ENCODE measurements at places on chromosomes 7 and 10. TPM values are rescaled to one million over a fixed set of nuclear protein-coding genes. Genes with fewer than 3 reads are reported as not detected.

- DNase-seq, result no peak
Measured at GRCh38 chr10:98855403-98856189, 380.1 kb downstream of the HPSE2 start.

DNA sequence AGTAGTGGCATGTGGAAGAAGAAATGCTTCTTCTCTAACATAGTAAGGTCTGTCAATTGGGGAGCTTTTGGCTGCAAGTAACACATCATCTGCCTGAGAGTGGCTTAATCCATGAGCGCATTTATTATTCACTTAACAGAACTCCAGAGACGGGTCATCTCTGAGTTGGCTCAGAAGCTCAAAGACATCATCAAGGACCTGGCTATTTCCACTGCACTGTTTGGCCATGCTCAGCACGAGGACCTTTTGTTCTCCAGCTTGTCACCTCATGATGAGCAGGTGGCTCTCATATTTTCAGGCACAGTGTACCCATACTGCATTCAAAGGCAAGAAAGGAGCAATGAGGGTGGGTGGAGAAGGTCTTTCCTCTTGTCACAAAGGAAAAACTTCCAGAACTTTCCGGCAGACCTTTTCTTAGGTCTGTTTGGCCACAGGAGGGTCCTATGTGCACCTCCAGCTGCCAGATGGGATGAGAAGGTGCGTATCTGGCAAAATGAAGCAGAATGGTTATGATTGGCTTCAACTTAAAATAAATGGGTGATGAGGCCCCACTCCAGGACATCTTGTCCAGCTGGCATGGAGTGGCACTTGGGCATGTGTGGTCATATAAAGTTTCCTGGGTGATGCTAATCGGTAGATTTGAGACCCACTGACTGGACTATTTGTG, 55.6 kb upstream of the SHH start:
- DNase-seq, result no peak

- DNase-seq, result no peak
Measured at GRCh38 chr7:1410992-1411391, 48.3 kb downstream of the MICALL2 start.

DNA sequence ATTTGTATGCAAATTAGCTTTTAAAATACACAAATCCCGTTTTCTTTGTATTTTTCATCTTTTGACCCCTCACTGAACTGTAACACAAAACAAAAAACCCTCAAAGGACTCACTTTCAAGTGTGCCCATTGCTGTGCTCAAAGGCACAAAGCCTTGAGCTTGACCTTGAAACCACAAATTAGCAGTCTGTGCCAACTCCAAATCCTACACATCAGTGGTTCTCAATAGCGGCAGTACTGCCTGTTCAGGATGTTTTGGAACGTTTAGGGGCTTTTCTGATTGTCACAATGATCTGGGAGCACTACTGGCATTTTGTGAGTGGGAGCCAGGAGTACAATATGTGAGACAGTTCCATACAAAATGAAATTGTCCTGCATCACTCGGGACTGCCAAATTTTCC, 55.5 kb downstream of the KDM7A start:
- no peak for DNase-seq

GRCh38 chr7:55573234-55573900, 1.1 kb upstream of the VOPP1 start:
- DNase-seq, result no peak

GRCh38 chr10:96651998-96652431, 65.2 kb upstream of the TM9SF3 start:
- DNase-seq, result no peak

DNA sequence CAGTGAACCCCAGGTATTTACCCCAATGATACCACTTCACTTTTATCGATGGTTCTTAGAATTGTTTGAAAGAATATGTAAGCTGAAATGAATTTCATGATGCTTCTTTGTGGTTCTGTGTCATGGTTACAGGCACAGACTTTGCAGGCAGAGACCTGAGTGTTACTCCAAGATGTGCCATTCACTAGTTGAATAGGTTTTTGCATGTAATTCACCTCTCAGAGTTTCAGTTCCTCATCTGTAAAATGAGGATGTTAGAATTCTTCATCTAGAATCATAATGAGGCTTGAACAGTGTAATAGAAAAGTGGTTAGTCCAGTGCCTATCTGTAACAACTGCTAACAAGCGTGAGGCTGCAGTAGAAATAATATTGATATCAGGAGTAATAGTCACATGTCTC, 54.6 kb downstream of the VSTM2A start:
- no peak for DNase-seq

- DNase-seq, result no peak
Measured at GRCh38 chr7:84379446-84379845, 184.9 kb upstream of the SEMA3A start.

- DNase-seq, result no peak
Measured at GRCh38 chr10:74293686-74294371, 142.8 kb downstream of the ADK start.

DNA sequence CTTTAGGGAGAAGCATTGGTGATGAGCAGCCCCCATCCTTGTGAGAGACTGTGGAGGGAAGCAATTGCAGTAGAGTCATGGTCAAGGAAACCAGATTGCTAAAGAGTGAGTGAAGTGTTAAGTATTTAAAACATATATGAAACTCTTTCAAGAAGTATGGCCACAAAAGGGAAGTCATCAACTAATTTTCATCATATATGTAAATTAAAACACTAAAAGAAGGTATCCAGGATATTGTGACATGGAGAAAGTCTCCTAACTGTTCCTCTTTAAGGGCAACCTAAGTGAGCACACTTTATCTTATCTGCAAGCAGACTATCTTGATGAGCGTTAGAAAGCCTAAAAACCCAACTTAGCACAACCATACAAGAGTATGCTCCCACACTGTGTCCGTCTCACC, 69.7 kb downstream of the CD36 start:
- DNase-seq, result no peak

DNA sequence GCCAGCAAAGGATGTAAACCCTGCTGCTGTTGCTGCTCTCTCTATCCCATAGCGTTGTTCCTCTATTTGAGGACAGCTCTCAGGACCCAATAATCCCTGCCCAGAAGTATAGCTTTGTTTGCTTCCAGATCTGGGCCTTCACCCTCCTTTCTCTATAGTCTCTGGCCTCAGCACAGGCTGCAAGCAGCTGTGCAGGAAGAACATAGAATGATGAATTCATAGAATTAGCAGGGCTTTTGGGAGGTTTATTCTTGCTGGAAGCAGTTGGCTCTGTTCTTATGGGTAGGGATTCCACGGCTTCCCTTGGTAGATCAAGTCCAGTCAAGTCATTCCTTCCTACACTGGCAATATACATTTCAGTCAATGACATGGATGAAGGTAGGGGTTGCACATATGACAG, 354.7 kb downstream of the HPSE2 start:
- no peak for DNase-seq

DNA sequence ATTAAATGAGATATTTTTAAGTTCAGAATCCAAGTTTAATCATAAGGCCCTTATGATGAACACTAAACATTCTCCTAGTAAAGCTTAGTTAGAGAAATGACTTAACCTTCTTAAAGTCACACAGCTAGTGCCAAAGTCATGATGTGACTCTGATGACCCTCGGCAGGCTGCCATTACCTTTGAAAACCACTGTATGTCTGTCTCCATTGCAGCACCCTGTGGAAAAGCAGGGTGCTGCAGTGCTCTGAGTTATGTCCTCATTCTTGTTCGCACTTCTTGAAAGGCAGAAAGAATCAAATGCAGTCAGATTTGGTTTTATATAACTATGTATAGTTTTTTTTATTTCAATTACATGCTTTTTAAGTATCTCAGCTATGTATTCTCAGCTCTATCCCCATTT, 105.0 kb downstream of the PHTF2 start:
- DNase-seq, result no peak

- DNase-seq, result no peak
Measured at GRCh38 chr10:62779487-62780248, 24.9 kb upstream of the ADO start.

DNA sequence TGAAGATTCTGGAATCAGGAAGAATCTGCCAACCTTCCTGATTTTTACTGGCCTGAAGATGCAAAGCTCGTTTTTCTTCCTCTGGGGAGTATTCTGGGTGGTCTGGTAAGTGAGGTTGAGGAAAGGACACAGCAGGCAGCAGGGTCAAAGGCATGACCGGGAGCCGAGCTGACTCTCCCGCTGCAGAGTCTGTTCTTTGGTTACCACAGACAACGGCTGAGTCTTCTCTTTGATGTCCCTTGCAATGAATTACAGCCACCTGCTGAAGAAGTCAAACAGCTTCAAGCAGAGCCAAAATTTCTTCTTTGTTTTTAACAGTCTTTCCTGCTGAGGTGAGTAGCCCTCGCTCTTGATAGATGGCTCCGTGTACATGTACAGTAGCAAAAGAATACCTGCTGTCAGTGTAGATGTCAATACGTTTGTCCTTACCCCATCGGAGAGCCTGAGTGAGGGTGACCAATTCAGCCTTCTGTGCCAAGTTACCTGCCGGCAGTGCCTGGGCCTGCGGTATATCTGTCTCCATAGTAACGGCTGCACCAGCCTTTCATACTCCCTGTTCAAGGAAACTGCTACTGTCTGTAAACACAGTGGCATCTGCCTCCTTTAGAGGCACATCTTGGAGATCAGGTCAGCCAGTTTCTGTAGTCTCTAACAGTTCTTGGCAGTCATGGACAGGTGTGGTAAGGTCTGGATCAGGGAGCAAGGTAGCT, 76.4 kb downstream of the PRR15 start:
- DNase-seq, result peak; percentile 13

DNA sequence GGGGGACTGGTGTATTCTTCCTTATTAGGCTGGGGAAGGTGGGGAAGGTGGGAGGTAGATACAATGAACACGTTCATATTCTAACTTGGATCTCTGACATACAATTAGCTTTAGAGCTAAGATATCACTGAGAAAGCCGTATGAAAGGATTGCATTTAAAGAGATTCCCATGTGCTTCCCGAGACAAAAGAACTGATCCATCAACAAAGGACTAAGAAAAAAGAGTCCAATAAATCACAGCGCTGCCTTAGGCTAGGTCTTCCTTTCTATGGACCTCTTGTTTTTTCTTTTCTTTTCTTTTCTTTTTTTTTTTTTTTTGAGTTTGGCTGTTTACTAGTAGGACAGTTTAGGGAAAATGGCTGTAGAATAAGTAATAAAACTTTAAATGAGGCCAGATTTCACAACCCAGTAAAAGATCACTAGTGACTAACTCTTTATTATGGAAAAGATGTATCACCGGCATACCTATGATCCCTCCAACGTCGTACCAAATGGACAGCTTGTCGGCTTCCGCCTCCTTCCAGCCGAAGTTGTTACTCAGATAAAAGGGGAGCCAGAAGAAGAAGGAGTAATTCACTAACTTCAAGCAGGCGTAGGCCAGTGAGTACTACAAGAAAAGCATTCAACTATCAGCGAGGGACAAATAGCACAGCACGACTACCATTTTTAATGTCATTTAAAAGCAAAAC, 50.0 kb downstream of the SLC37A3 start:
- DNase-seq, result no peak

DNA sequence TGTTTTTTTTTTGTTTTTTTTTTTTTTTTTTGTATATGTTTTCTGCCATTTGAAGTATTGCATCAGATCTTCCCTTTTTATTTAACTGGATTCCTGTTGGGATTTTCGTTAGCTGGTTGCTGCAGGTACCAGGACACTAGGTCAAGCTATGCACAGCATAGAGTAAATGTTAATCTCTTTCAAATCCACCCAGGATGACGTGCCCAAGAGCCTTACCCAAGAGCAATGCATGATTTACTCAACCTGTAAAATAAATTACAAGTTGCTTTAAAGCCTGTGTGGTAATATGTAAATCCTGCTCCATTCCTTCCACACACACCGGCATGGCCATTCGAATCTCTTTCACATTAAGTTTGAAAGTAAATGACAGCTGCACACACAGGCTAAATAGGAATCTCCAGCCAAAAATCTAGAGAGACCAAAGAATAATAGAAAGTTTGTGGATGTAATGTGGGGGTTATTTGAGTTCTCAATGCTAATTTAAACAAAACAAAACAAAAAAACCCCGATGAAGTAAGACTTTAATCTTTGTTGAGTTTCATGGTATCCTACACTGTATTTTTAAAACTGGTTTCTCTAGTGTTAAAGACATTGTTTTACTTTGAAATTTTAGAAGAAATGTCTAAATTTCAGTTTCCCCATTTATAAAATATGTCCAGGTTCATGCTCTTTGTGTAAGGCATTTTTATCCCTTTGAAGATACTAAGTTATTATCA, 167.9 kb downstream of the FRMD4A start:
- no peak for DNase-seq

- peak; percentile 35 for DNase-seq
Measured at GRCh38 chr7:139033346-139034114, 2.3 kb downstream of the ZC3HAV1L start.

DNA sequence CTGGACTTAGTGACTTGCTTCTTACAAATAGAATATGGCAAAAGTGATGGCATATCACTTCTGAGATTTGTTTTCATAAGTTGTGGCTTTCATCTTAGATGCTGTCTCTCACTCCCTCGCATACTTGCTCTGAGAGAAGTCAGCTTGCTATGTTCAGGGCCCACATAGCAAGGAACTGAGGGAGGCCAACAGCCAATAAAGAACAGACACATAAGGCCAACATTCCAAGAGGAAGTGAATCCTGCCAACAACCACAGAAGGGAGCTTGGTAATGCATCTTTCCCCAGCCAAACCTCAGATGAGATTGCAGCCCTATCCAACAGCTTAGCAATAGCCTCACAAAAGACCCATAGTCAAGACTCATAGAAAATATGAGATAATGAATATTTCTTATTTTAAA, 39.2 kb upstream of the DMTF1 start:
- no peak for DNase-seq

- DNase-seq, result no peak
Measured at GRCh38 chr7:107446988-107447387, 22.9 kb upstream of the GPR22 start.

DNA sequence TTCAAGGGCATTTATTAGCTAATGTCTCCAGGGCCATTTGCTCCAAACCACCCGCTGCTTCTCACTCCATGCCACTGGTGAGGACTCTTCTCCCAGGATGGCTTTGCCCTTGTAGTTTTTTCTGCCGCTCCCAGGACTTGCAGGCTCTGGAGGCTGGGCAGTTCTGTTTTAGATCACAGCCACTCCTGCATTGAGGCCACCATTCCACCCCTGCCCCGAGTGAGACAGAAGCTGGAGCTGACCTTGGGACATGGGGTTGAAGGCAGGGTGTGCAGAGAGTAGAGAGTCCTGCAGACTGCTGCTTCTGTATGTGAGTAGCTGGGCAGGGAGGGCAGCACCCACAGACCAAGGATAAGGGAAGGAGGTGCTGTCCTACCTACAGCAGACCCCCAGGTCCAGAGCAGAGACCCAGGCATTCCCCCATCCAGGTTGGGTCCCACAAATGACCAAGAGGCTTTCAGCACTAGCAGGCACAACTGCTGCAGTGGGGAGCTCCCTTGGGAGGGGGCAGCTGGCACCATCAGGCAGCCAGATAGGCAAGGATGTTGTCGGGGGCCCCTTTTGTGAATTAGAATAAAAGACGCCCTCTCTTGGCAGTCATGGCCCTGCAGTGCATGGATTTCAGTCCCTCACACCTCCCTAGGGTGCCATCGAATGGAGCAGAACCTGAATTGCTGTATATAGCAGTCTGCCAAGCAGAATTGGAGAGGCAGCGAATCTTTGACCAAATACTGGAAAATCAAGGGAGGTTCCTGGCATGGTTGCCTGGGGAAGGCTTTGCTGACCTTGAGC, 22.7 kb upstream of the ADCYAP1R1 start:
- DNase-seq, result no peak

JAZF1 gene
- polyA plus RNA-seq, result 15.8 TPM

CABCOCO1 gene
- polyA plus RNA-seq, result 5.5 TPM

CASP7 gene
- polyA plus RNA-seq, result 33.8 TPM

MAPK8 gene
- 82.5 TPM for polyA plus RNA-seq

COBL gene
- polyA plus RNA-seq, result 20.7 TPM

PKD2L1 gene
- polyA plus RNA-seq, result 0.30 TPM

ACTL6B gene
- not detected for polyA plus RNA-seq

PLPP4 gene
- polyA plus RNA-seq, result 5.4 TPM

TMEM139 gene
- polyA plus RNA-seq, result 76.0 TPM

AVL9 gene
- polyA plus RNA-seq, result 30.3 TPM

OR2A1 gene
- polyA plus RNA-seq, result 0.79 TPM

STOX1 gene
- 14.4 TPM for polyA plus RNA-seq

Data from right renal pelvis (tissue), 4 donors.